ENCODE measurements at places on chromosomes 1 and 21.

DNA sequence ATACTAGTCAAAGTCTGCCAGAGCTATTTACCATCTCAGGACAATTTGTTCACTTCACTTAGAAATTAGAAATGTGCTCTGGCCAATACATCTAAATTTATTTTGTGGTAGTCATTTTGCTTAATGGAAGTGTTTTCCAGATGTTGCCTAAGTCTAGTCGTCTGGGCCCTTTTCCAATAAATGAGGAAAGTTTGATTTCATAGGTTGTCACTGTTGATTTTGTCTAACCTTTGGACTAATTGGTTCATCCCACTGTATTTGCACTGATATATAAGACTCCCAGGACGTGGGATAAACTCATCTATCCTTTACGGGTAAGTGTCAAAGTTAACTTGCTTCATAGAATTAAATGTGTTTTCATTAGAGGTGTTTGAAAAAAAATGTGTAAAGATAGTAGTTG lies 79.1 kb downstream of the TPR start:
- DNase-seq, result no peak

GRCh38 chr1:248621770-248622169 lies 13.1 kb downstream of the OR2T11 start:
- DNase-seq, result no peak

DNA sequence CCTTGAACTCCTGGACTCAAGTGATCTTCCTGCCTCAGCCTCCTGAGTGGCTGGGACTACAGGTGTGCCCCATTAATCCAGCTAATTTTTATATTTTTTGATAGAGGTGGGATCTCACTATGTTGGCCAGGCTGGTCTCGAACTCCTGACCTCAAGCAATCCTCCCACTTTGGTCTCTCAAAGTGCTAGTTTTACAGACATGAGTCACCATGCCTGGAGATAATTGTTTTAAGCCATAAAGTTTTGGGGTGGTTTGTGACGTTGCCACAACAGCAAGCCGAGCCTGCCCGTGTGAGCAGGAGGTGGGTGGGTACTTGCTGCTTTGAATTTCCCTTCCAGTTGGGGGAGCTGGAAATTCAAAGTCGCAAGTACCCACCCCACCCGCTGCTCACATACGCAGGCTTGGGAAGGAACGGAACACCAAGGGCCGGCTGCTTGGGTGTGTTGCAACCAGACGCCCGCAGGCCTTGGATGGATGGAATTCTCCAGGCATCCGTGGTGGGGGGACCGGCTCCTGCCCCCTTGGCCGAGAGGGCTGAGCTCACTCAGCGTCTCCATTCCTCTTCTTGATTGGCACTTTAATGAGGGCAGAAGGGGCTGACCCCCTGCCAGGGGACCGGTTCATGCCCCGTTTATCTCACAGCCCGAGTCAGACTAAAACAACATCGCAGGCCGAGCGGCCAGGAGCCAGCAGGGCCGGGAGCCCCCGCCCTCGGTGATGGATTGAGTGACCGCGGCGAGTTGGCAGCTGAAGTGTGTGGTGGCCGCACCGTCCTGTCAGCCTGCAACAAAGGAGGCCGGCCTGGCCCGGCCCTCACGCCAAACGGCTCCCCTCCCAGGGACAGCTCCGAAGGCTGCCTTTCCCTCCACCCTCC lies 78.1 kb downstream of the DHRS3 start:
- DNase-seq, result no peak

- no peak for DNase-seq
Observed at GRCh38 chr1:208933984-208934525, 649.5 kb upstream of the CAMK1G start.

DNA sequence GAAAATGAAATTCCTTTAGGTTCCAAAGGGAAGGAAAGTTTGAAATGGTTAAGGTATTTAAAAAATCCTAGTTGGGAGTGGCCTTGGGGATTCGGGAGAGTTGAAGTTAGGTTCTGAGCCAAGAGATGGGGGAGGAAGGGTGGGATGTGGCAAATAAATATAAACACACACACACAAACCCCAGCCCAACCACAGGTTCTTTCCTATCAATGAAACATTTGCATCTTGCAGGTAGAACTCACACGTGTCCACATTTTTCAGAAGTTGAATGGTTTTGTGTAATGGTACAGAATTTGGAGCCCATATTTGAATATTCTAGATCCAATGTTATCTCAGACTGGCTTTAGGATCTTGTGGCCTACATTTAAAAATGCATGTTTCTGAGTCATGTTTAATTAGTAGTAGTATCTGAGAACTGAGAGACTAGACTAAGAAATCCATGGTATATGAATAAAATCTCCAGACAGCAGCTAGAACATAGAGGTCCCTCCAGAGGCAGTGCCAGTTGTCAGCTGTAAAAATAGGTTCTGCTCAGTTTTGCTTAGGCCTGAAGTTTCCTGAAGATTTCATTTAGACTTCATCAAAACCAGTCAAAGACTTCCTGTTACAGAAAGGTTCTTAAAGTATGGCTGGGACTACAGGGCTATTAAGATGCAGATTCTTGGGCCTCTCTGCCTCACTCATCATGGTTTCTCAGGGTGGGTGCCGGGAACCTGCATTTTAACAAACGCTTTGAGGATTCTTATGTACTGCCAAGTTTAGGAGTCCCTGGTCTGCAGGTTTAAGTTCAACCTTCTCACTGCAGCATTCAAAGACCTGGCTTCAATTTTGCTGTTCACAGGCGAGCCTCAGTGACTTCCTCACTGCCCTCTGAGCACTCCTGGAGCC lies 21.3 kb downstream of the RUNX1 start:
- no peak for DNase-seq

DNA sequence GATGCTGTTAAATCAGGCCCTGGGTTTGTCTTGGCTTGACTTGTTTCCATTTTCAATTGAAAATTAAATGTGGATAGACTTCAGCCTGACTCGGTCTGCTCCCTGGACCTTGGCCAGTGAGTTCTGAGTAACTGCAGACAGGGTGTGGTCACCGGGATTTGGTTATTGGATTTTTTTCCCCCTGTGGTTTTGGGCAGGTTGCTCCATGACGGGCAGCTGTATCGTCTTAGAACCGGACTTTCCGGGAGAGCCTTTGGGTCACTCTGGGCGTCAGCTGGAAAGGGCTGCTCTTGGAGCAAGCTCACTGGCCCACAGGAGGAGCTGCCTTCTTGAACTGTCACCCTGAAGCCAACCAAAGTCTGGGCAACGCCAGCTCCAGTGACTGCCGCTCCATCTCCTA lies 75.0 kb downstream of the CLIC6 start:
- no peak for DNase-seq

DNA sequence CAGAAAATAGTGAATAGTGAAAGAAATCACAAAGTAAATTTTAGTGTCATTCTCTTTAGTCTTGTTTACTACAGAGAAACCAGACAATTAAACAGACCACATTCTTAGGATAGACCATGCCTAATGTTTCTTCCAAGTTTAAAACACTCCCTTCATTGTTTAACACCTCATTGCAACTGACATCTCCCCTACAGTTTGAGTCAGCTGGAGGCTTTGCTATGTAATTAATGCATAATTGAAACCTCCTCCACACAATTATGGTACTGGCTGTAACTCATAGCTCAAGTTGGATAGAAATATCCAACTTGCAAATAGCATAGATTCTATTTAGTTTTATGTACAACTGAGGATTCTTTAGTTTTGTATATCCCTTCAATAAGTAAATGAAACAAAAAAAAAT lies 35.2 kb upstream of the B3GALT2 start:
- DNase-seq, result no peak

- DNase-seq, result peak; percentile 70
Observed at GRCh38 chr1:155856975-155857930, at the start of gene GON4L. Gene GON4L, minus strand, starts transcription at chr1:155857214. Its CDS starts 3,434 bp downstream, at chr1:155853780.

GRCh38 chr21:44958471-44959191 lies 18.8 kb downstream of the SLX9 start:
- DNase-seq, result no peak

DNA sequence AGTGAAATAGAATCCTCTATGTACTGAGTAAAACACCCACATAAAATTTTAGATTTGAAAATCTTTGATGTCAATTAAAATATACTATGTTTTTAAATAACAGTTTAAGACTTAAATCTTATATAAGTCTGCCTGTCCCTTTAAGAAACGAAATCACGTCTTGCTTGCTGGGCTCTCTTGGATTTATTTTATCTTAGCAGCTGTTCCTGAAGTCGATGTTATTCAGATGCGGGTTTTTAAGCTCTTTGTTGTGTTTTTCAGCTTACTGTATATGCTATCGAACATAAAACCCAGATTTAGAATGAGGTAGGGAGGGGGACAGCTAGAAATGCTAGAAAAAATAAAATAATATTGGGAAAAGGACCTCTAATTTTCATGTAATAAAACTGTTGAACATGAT lies 11.1 kb upstream of the SSX2IP start:
- DNase-seq, result no peak

GRCh38 chr1:245810181-245810769 lies 655.5 kb downstream of the KIF26B start:
- no peak for DNase-seq

GRCh38 chr1:26991310-26992116 lies 2.0 kb upstream of the TRNP1 start:
- no peak for DNase-seq

GRCh38 chr1:34982820-34983376 lies 2.2 kb downstream of the TMEM35B start:
- DNase-seq, result no peak

- no peak for DNase-seq
Observed at GRCh38 chr21:31364253-31364945, 20.3 kb upstream of the TIAM1 start.

GRCh38 chr1:62228136-62228882 lies 33.7 kb downstream of the L1TD1 start:
- no peak for DNase-seq

- no peak for DNase-seq
Observed at GRCh38 chr21:45388011-45388521, 16.9 kb upstream of the COL18A1 start.

- no peak for DNase-seq
Observed at GRCh38 chr1:162717548-162718184, 72.8 kb upstream of the HSD17B7 start.

GRCh38 chr1:90204023-90204590 lies 209.2 kb downstream of the ZNF326 start:
- no peak for DNase-seq

DNA sequence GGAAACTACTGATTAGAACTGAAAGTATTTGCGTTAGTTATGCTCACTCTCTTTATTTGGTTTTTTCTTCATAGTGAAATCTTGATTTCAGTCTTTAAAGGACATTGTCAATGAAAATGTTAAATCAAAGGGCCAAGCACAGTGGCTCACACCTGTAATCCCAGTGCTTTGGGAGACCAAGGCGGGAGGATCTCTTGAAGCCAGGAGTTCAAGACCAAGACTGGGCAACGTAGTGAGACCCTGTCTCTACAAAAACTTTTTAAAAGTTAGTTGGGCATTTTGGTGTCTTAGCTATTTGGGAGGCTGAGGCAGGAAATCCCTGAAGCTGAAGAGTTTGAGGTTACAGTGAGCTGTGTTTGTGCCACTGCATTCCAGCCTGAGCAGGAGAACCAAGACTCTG lies 13.6 kb downstream of the RLF start:
- no peak for DNase-seq

GRCh38 chr1:247386687-247387086 lies 29.3 kb upstream of the NLRP3 start:
- no peak for DNase-seq
